ENCODE measurements at places on chromosomes 13 and 19. TPM values are rescaled to one million over a fixed set of nuclear protein-coding genes. Genes with fewer than 3 reads are reported as not detected.

DNA sequence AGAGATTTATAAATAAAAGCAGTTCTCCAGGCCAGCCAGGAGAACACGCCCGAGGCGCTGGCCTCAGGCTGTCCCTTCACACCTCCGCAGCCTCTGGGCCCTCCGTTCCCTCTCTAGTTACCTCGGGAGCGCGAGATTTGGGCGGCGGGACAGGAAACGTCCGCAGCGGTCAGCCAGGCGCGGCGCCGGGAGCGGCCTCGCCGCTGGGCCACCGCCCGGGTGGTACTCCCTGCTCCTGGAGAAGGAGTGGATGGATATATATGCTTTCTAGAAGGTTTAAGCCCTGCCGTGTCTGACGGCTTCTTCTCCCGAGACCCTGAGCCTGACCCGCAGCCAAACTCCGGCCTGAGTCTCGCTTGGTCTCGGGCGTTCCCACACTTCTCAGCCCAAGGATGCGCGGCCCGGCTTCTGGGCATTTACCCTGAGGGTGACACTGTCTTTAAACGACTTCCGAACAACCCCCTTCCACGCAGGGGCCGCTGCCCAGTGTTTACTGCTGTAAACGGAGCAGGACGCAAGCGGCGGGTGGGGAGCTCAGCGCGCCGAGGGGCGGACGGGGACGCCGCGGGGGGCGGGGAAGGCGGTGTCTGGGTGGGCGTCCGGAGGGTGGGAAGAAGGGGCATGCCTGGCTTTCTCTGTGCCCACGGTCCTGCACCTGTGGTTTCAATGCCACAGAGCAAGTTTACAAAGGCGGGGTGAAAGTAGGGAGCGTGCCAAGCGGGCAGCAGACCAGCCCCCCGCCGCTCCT lies 2.0 kb upstream of the ZIC2 start:
- no peak overlapping the region for H3K27ac ChIP-seq
- no peak overlapping the region for H3K4me3 ChIP-seq
- peaks cover 20% of the 10 kb centered on the region for H3K4me1 ChIP-seq

KCNC3 gene
- total RNA-seq, result 0.44 TPM

DNA sequence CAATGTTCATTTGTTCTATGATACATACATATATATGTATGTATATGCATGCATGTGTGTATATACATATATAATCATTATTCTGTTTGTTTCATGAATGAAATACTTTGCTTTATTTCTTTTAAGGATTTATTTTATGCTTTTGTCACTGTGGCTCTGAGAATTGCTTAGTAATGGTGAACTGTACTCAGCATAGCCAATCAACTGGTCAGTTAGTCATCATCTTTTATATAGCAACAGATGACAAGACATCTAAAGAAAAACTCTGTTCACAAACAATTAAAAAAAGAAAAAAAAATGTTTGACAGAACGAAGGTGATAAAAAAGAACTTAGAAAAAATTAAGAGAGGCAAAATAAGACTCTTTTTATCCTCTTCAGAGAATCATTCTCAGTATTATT lies 1440.3 kb downstream of the PCDH9 start:
- no peaks in the 10 kb centered on the region for H3K27me3 ChIP-seq
- H3K27ac ChIP-seq, result no peak overlapping the region
- H3K36me3 ChIP-seq, result no peaks in the 10 kb centered on the region
- no peak for DNase-seq
- no peak overlapping the region for H3K4me3 ChIP-seq

TUBA3C gene
- not detected for total RNA-seq

GRCh38 chr13:36370108-36370429 lies 23.9 kb upstream of the SPART start:
- no peak overlapping the region for H3K27ac ChIP-seq
- H3K36me3 ChIP-seq, result peaks cover 17% of the 10 kb centered on the region
- no peak overlapping the region for H3K4me3 ChIP-seq
- H3K27me3 ChIP-seq, result no peaks in the 10 kb centered on the region

SERPINE3 gene
- not detected for total RNA-seq

DNA sequence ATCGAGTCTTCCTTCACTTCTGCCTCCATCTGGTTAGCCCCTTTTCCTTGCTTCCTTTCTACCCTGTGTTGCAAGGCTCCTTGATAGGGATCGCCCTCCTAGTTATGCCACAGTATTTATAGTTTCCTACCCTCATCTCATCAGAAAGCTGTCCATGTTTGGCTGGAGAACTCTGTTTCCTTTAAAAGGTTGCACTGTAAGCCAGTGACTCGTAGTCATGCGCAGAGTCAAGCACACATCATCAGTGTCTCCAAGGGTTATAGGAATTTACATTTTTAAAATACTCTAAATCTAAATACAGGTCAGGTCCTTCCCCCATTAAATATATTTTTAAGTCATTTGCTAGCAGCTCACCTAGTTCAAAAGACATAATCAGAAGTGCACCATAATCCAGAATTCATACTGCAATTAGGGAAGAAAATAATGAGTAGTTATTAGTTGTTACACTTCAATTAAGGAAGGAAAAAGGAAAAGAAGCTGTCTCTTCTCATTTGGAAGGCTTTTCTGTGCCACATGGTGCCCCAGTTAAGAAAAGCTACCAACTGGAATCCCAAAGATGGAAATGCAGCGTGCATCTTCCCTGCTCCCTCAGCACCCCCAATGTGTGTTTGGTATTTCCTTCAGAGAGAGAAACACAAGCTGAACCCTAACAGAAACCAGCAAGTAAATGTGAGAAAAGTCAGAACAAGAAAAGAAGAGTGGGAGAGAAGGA lies 81.0 kb downstream of the GPR12 start:
- no peak for DNase-seq
- H3K4me3 ChIP-seq, result no peak overlapping the region
- H3K36me3 ChIP-seq, result no peaks in the 10 kb centered on the region
- H3K27ac ChIP-seq, result no peak overlapping the region
- no peaks in the 10 kb centered on the region for H3K4me1 ChIP-seq
